ENCODE measurements at places on chromosomes 12 and 14. TPM values are rescaled to one million over a fixed set of nuclear protein-coding genes. Genes with fewer than 3 reads are reported as not detected.

OTOGL gene
- polyA plus RNA-seq = 0.07 TPM

ABCB9 gene
- polyA plus RNA-seq = 3.0 TPM

PIANP gene
- polyA plus RNA-seq = 29.7 TPM

APOF gene
- not detected for polyA plus RNA-seq

CCDC184 gene
- 41.6 TPM for polyA plus RNA-seq

GPD1 gene
- 3.1 TPM for polyA plus RNA-seq

IAPP gene
- not detected for polyA plus RNA-seq

ADAM21 gene
- polyA plus RNA-seq = 2.4 TPM

PTHLH gene
- polyA plus RNA-seq = 31.3 TPM

GAS2L3 gene
- polyA plus RNA-seq = 2.9 TPM

GLI1 gene
- 0.62 TPM for polyA plus RNA-seq

ASCL1 gene
- polyA plus RNA-seq = 1.8 TPM

PLEK2 gene
- not detected for polyA plus RNA-seq

SCN8A gene
- polyA plus RNA-seq = 30.8 TPM

RIC8B gene
- 7.7 TPM for polyA plus RNA-seq

CATSPERB gene
- polyA plus RNA-seq = not detected

CAND1 gene
- 107 TPM for polyA plus RNA-seq

DNAI7 gene
- 6.2 TPM for polyA plus RNA-seq

AMHR2 gene
- polyA plus RNA-seq = not detected

GPRC5D gene
- polyA plus RNA-seq = not detected
